ENCODE measurements at places on chromosomes 16 and 17. TPM values are rescaled to one million over a fixed set of nuclear protein-coding genes. Genes with fewer than 3 reads are reported as not detected.

DNA sequence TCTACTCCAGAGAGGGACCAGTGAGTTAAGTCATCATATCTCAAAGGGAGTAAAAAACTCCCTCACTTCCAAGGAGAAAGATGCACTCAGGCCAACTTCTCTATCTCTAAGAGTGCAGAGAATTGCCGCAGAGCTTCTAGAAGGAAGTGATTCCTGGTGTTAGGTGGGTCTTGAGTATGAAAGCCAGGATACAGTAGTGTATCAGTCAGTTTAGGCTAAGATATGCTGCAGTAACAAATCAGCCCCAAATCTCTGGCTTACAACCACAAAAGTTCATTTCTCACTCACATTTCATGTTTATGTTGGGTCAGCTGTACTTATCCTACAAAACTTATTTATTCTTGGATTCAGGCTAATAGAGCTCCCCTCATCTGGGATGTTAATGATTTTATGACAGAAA is 106.3 kb downstream of the HS3ST4 start:
- DNase-seq, result no peak

Gene GP1BA
- total RNA-seq, result not detected

DNA sequence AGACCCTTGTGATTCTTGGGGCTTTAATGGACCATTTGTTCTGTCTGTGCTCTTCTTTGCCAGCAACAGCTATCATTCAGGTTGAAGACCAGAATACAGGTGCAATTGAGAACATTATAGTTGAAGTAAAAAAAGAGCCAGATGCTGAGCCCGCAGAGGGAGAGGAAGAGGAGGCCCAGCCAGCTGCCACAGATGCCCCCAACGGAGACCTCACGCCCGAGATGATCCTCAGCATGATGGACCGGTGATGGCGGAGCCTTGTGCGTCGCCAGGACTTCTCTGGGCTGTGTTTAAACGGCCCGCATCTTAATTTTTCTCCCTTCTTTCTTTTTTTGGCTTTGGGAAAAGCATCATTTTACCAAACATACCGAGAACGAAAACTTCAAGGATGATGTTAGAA is 7.3 kb upstream of the CARMIL2 start:
- DNase-seq, result no peak

Gene SPECC1
- 6.4 TPM for total RNA-seq

Gene CDIP1
- 55.2 TPM for total RNA-seq

GRCh38 chr17:63774141-63774968 is at the start of gene DDX42:
DDX42 (plus strand) TSS chr17:63774170; CDS start chr17:63787050, 12,880 bp downstream.
- peak; percentile 97 for DNase-seq

Gene SNRNP25
- total RNA-seq, result 99.9 TPM

Gene INCA1
- 0.56 TPM for total RNA-seq

DNA sequence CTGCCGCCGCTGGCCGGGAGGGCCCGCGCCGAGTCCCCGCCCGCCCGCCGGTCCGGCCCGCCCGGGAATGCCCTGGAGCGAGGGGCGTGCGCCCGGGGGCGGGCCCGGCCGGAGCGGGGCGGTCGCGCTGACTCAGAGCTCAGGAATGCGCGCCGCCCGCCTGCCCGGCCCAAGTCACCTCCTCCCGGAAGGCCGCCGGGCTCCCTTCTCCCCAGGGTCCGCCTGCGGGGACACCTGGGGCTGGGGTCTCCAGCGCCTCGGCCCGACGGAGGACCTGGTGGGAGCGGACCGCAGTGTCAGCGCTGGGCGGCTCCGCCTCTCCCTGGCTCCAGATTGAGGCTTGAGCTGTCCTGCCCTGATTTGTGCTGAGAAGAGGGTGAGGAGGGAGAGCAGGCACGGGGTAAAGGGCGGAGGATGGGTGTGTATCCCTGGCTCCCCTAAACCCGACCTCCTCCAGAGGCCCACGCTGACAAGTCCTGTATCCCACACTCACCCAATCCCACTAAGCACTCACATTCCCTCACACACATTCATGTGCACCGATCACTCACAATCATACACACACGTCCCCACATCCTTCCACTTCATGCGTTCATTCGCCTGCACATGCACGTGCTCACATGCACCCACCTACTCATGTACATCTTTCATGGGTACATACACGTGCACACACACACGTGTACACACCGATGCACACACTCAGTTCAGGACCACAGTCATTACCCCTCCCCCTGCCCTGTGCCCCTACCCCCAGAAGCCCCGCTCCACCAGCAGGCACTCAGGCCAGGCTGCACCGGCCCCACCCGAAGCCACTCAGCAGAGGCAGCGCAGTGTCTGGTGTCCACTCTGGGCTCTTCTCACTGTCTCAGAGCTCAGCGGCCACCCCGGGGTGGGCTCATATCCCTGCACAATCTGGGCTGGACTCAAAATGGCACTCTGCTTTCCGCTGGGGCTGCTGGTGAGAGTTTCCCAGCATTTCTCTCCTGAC is at the start of gene RHBDF1:
Gene RHBDF1 (minus strand): TSS at position 71 of the 988 bp plus-strand sequence. CDS start 7,616 bp downstream, outside the sequence.
- DNase-seq, result peak; percentile 66

DNA sequence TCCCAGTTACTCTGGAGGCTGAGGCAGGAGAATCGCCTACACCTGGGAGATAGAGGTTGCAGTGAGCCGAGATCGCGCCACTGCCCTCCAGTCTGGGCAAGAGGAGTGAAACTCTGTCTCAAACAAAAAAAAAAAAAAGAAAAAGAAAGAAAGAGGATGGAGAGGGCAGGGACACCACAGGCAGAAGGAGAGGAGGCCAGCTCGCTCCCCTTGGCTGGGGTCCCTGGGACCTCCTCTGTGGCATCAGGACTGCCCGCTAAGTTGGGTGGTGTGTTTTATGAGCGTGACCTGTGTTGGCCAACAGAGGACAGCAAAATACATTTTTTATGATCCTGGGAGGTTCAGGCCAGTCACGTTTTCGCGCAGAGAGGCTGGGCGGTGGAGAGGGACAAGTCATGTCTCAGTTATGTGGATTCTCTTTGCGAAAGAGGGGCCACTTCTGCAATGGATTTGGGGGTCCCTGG is 229.6 kb downstream of the MRTFB start:
- peak; percentile 78 for DNase-seq

DNA sequence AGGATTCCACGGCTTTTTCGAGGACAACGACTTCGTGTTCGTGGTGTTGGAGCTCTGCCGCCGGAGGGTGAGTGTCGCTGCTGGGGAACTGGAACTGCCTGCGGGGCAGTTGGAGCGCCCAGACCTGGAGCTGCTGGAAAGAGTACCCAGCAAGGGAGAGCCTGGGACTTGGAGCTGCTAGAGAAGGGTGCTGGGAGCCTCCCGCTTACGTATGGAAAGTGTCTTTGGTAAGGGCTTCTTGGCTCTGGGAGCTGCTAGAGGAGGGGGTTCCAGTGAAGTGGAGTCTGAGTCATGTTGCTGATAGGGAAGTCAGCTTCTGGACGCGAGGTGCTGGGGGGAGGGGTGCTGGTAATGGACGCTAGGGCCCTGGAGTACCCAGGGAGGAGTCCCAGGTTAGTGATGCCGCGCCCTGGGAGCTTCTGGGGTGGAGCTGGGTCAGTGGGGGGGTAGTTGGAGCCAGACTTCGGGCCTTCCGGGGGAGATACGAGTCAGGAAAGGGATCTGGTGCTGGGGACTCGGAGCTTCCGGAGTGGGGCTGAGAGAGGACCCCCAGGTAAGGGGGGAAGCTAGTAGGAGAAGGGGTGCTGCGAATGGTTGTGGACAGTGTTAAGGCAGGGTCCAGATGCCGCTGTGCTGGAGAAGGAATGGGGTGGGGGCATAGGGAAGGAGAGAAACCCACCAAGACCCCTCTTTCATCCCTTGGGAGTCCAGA is 741 bp downstream of the PLK1 start:
- DNase-seq, result peak; percentile 74

Gene PCYT2
- total RNA-seq, result 46.5 TPM

- DNase-seq, result no peak
Observed at GRCh38 chr17:36004594-36005108, 3.3 kb upstream of the CCL15 start.

DNA sequence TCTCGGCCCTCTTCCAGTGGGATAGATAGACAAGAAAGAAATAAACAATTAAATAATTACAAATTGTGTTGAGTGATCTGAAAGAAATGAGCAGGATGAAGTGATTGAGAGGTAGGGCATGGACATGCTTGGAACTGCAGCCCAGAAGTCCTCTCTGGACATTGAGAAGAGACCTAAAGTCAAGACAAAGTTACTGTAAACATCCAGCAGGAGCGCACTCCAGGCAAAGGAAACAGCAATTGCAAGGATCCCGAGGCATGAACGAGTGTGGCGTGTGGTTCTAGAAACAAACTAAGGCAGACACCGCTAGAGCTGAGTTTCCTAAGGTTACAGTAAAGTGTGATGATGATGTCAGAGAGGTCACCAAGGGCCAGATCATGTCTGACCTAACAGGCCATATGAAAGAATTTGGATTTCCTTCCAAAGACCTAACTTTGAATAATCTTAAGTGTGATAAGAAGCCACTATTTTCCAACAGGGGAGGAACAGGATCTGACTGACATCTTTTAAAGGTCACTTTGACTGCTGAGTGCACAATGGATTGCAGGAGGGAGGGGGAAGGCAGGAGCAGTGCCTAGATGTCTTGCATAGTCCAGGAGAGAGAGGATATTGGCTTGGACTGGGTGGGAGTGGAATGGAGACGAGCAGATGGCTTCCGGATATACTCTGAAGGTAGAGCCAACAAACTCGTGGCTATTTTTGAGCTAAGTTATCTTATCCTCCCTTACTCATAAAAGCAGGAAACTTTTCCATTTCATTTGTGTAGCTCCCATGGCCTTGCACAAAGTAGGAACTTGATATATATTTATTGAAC is 19.0 kb downstream of the ABCC12 start:
- no peak for DNase-seq

Gene TP53TG3
- not detected for total RNA-seq

Gene MMP25
- 8.1 TPM for total RNA-seq

Gene NOL3
- 31.0 TPM for total RNA-seq

- no peak for DNase-seq
Observed at GRCh38 chr16:1093284-1094123, 2.5 kb downstream of the C1QTNF8 start.

DNA sequence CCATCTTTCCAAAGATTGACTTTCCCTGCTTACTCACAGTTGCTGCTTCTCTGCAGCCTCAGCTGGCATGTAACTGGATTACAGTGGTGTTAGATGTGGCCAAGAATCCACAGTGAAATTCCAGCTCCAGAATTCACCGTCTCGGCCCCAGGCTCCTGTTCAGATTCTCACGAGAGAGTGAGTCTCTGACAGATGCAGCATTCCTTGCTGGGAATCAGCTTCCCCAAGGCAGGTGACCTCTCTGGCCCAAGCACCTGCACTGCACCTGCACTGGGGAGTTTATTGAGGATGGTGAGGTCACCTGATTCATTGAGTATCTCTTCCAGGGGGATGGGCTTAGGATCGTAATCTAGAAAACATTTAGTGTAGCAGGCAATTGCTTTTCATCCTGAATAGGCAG is 600.5 kb upstream of the RBFOX1 start:
- DNase-seq, result no peak

DNA sequence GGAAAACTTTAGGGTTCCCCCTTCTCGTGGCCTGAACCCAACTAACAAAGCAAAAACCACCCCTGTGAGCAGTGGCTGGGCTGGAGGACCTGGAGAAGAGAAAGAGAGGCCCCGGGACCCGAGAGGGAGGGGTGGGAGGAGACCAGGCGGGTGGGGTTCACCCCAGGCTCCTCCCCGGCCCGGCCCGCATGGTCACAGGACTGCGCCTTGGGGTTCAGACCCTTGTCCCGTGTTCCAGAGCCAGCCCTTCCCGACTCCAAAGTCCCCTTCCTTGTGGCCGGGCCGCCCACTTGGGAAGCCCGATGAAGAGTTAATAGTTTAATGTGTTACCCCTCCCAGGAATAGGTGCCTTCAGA is 852 bp downstream of the MARVELD3 start:
- no peak for DNase-seq

Gene KCNJ2
- total RNA-seq, result not detected

GRCh38 chr16:81374550-81374949 is 59.8 kb downstream of the GAN start:
- DNase-seq, result no peak

DNA sequence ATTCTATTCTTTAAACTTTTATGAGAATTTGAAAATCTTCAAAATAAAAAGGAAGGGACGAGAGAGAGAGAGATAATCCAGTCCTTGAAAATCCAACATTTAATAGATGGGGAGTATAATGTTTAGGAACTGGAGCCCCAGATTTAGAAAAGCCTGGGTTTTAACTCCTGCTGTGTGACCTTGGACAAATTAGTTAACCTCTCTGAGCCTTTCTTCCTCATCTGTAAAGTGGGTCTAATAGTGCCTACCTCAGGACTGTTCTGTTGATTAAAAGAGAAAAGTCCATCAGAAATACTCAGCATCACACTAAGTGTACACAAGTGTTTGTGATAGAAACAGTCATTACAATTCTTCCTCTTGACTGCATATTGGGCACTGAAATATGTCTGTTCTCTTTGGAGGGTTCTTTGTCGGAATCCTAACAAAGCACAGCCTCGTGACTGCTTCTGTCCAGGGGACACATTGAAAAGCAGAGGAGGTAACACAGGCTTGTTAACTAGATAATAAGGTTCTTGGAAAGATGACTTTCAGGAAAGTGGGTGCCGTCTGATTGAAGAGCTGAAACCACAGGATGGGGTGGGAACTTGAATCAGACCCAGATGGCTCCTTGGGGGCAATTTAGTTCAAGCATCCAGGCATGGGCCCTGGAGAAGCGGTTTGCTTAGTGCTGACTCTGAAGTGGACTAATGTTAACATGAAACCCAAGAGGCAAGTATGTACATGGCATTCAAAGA is 128.2 kb downstream of the CLEC16A start:
- no peak for DNase-seq

- peak; percentile 85 for DNase-seq
Observed at GRCh38 chr16:964356-965035, 6.3 kb downstream of the LMF1 start.

GRCh38 chr16:88077328-88078108 is 126.3 kb downstream of the BANP start:
- DNase-seq, result no peak

DNA sequence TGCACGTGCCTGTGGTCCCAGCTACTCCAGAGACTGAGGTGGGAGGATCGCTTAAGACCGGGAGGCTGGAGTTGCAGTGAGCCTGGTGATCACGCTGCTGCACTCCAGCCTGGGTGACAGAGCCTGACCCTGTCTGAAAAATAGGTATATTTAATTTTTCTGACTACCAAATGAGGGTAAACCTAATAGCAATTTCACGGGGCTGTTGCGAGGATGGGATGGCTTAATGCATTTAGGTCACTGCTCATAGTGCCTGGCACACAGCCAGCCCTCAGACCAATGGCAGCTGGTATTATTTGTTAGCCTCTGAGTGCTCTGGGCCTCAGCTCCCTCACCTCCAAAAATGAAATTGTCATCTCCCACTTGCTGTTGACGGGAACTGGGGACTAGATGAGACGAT is 5.9 kb upstream of the CDIP1 start:
- no peak for DNase-seq
